ENCODE measurements at places on chromosomes 16 and 17.
A peak's percentile ranks its signal among the peaks of the same experiment; 100 is the strongest.

GRCh38 chr17:34252095-34252443, 3.0 kb upstream of the CCL2 start:
- DNase-seq: no peak

DNA sequence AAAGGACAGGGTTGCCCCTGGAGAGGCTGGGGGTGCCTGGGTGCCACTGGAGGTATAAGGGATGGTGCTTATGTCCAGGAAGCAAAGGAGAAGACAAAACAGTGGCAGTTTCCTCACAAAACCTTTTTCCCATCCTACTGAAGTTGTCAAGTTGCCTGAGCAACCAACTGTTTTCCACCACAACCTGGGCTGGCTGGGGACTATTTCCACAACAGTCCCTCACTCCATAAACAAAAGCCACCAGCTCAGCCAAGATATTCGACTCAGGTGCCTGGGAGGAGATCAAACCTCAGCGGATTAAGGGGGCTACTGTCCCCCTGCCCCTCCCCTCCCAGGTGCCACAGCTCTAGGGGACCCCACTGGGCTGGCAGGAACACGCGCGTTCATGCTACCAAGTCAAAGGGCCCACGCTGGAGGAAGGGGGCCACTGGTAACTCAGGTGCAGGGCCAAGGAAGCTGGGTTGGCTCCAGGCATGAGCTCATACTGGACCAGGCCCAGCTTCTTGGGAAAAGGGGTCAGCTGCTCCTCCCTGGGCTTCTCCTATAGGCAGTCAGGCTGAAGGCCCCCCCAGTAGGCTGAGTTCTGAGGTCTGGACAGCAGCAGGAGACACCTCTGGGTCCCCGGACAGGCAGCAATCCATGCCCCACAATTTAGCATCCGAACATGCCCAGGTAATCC, 45.7 kb upstream of the MRPS23 start:
- DNase-seq: no peak

DNA sequence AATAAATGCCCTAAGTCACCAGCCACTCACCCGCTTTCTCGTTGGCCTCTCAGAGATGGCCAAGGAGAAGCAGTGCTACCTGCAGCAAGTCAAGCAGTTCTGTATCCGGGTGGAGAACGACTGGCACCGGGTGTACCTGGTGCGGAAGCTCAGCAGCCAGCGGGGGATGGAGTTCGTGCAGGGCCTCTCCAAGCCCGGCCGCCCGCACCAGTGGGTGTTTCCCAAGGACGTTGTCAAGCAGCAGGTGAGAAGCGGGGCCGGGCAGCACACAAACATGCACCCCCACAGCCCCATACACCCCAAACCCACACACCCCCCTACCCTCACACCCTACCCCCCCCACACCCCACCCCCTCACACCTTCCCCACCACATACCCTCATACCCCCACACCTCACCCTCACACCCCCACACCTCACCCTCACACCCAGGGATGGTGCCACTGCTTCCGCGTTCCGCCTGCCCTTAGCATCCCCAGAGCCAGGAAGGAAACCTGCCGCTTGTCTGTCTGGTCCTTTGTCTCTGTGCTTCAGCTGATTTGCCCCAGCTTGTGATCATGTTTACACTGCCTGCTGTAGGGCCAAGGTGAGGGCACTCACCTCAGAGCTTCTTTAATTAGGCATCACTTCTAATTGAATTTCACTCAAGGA, 41.9 kb upstream of the ENDOV start:
- DNase-seq: no peak

DNA sequence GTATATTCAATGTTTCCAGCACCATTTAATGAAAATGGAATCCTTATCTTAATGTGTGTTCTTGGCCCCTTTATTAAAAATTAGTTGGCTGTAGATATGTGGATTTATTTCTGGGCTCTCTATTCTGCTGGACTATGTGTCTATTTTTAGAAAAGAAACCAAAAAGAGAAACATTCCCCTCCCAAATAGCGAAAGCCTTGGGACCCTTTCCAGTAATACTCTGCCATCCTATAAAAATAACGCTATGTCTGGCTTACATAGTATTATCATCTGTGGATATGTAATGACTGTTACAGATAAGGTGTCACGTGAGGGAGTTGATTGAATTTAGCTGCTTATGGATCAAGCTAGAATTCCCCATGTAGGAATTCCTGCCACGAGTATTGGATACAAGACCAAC, 279.3 kb upstream of the KIF2B start:
- no peak for DNase-seq

DNA sequence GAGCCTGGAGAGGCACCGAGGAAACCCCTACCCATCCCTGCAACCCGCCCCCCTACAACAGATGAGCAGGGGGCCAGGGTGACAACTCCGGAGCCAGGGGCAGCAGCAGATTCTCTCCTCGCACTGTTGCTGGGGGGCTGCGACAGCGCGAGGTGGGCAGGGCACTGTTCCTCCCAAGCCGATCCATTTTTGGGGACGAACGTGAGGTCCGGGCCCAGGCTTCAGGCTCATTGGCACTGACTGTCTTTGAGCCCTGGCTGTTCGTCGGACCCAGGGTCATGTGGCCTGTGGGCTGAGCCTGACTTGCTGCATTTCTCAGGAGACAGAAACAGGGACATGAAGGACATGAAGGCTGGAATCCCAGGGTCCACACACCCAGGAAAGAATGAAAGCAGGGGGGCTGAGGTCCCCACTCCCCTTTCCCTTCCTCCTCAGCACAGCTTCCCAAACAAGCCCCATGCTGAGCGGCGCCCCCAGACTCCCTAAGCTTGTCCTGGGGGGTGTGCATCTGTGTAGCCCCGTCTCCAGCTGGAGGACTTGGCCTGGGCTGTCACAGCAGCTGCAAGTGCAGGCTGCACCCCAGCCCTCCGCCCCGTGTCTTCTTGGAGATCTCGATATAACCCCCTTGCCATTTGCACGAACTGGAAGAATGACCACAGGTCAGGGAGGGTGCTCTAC, 18.7 kb downstream of the CEP295NL start:
- no peak for DNase-seq

DNA sequence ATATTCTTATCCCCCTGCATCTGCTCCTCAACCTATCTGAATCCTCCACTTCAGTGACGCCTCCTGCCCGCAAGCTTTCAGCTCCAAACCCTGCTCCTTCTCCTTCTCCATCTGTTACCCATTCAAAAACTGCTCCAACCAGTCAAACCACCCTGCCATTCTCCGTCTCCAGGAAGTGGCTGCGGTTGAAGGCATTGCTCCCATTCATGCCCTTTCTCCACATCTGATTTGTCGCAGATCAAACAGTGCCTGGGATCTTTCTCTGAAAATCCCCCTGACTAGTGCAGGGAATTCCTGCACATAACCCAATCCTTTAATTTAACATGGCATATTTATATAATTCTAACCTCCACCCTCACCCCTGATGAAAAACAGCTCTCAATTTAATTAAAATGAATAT, 56.3 kb downstream of the SLFN5 start:
- DNase-seq: no peak

DNA sequence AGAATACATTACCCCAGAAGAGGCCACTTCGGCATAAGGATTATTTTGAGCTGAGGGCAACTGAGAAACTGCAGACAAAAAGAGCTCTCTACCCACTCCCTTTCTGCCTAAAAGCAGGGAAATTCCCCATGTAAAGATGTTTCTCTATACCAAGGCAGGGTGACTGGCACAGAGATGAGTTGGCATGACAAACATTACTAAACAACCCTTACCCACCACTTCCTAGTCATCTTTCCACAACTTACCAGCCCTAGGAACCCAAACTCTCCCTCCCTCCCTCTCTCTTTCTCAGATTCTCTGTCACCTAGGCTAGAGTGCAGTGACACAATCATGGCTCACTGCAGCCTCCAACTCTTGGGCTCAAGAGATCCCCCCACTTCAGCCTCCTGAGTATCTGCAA, 68.6 kb downstream of the EMP2 start:
- DNase-seq: no peak

- DNase-seq: no peak
These were observed 55.4 kb downstream of the SDK2 start for GRCh38 chr17:73588891-73589290.

DNA sequence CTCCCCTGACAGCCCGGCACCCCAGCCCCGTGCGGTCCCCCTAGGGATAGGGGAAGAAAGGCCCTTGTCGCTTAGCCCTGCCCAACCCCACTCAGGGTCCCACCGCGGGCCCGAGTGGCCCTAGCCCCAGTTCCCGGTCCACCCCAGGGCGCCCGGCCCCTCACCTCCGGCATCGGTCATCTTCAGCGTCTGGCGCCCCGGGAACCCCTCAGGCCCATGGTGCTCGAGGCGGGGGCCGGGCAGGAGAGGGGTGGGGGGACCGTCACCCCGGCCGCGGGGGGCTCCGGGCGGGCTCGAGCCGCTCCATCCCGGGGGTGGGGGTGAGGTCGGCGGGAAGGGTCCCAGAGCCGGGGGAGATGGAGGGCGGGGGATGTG, 620 bp downstream of the SAMD14 start:
- DNase-seq: peak; percentile 77

DNA sequence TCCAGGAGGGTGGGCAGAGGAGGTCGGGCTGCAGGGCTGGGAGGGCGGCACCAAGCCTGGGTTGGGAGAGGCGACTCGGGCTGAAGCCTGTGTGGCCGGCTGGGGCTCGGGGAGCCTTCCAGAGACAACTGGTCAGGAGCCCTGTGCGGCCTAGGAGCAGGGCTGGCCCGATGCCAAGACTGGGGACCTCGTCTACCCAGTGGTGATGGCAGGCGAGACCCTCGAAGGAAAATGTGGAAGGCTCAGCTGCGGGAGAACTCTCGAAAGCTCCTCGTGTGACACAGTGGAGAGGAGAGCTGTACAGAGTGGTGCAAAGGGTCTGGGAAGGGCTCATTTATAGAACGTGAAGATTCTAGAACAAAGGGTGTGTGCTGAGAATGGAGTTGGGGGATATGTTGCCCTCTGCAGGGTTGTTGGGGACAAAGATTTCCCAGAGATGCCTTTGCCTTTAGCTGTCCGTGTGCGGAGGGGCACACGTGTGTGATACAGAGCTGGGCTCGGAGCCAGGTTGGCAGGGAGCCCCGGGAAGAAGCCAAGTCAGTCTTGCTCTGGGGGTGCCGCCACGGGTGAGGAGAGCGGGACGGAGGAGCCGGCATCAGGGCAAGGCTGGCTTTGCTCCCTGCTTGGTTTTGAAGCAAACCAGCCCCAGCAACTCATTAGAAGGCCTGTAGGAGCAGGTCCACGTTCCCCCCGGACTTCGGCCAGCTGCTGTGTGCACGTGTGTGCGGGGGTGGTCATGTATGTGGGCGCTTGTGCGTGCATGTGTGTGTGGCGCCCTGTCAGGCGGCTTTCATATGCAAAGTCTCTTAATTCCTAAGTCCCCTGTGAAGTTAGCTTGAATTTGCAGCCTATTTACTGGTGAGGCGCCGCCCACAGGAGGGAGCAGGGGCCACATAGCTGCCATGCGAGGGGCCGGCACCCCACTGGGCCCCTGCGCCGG, 132.4 kb upstream of the CHMP6 start:
- no peak for DNase-seq

DNA sequence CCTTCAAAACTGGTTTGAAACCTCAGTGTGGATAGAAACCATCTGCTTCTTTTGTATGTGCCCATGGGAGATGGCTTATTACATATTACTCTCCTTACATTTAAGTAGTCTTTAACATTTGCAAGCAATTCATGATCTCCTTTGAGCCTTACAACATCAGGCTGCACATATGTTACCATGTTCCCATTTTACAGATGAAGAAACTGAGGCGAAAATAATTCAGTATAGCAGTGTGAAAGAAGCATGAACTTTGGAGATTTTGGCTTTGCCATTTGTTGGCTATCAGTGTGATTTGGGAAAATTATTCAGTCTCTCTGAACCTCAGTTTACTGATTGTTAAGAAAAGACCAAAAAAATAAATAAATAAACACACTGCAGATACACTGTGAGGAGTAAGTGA, 15.7 kb downstream of the GNAO1 start:
- no peak for DNase-seq

DNA sequence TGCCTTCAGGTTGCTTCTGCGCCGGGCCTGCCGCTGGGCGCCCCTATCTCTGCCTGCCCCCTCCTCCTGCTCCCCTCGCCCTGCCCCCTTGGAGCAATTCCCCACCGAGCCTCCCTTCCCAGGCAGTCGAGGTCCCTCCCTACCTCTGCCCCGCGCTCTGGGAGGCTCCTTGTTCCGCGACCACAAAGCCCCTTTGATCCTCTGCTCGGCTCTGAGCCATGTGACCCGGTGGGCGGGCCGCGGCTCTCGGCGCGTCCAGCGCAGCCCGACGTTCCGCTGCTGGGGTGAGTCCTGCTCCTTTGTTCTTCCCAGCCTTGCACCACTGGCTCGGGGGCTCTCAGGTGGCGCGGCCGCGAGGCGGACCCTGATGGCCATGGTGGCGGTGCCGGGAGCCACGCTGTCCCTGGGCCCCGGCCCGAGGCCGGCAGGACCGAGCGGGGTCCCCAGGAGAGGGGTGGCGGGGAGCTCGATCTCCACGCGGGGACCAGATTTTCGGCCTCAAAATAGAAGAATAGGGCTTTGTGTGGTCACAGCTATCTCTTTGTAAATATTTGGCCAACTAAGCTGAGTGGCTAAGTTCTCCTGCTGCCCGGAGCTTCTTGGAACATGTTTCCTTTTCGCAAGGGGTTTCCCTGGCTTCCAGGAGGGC, 310.6 kb downstream of the SEC14L1 start:
- DNase-seq: peak; percentile 87

- DNase-seq: no peak
These were observed 4.3 kb downstream of the TRAF4 start for GRCh38 chr17:28747801-28748750.

- DNase-seq: no peak
These were observed 4.9 kb downstream of the TIMM22 start for GRCh38 chr17:1001640-1002411.

- DNase-seq: no peak
These were observed 104.3 kb downstream of the HS3ST3B1 start for GRCh38 chr17:14405189-14405588.

GRCh38 chr16:86962913-86963312, 354.3 kb downstream of the C16orf95 start:
- DNase-seq: no peak

GRCh38 chr17:49210158-49211029, at the start of the genes ABI3 and GNGT2:
Gene ABI3, plus strand, starts transcription at chr17:49210707. Its CDS starts 18 bp downstream, at chr17:49210725.
Gene GNGT2, minus strand, starts transcription at chr17:49210574. Its CDS starts 3,152 bp downstream, at chr17:49207422.
- no peak for DNase-seq

DNA sequence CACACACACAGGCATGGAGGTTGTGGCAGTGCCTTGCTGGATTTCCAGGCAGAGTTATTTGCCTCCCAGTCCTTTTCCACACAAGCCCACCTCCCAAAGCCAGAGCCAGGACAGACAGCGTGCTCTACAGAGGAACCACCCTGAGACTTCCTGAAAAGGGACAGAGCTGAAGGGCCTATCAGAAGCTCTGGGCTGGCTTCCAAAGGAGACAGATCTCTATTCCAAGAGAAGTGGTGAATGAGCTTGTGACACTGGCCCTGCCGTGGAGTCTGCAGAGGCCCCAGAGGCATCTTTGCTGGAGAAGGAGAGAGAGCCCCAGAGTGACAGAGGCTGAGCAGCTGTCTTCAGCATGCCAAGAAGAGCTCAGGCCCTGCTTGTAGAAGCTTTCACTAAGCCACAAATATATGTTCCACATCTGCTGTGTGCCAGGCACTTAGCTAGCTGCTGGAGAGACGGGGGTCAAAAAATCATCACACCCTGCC, 8.3 kb upstream of the LPCAT2 start:
- DNase-seq: no peak

Measured in D721Med (cell line).